Liver (tissue), 10 donors: ENCODE measurements at places on chromosomes 5 and 9. TPM values are rescaled to one million over a fixed set of nuclear protein-coding genes. Genes with fewer than 3 reads are reported as not detected.

CDH18 gene
- total RNA-seq, result not detected

- DNase-seq, result no peak
Measured at GRCh38 chr5:126597156-126597555, 2.1 kb upstream of the ALDH7A1 start.

DNA sequence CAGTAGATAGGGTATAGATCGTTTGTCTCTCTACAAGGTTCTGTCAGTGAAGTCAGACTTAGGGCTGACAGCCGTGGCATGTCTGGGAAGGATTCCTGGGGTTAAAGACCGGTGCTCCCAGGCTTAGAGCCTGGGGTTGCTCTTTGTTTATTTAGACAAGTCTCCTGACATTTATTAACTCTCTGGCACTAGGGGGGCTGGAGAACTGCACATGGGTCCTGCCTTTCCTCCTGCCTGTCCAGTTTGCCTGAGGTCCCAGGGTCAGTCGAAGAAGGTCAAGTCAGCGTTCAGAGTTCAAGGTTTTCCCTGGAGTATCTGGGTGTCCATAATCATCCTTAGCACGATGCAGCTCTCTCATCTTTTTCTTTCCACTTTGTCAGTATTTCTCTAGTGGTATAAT is 5.6 kb downstream of the EGFLAM start:
- DNase-seq, result no peak

PKD2L2 gene
- total RNA-seq, result not detected
